Caco-2 (cell line): ENCODE measurements at places on chromosomes 16 and 17. TPM values are rescaled to one million over a fixed set of nuclear protein-coding genes. Genes with fewer than 3 reads are reported as not detected.

Gene ADAMTS18
- 0.29 and 0.65 TPM in 2 replicates for total RNA-seq

Gene PROCA1
- 4.1 and 4.4 TPM in 2 replicates for total RNA-seq

Gene PRSS36
- 1.4 and 1.6 TPM in 2 replicates for total RNA-seq

GRCh38 chr17:75601057-75601987 is 13.7 kb downstream of the MYO15B start:
- DNase-seq, result peak; percentile 71

DNA sequence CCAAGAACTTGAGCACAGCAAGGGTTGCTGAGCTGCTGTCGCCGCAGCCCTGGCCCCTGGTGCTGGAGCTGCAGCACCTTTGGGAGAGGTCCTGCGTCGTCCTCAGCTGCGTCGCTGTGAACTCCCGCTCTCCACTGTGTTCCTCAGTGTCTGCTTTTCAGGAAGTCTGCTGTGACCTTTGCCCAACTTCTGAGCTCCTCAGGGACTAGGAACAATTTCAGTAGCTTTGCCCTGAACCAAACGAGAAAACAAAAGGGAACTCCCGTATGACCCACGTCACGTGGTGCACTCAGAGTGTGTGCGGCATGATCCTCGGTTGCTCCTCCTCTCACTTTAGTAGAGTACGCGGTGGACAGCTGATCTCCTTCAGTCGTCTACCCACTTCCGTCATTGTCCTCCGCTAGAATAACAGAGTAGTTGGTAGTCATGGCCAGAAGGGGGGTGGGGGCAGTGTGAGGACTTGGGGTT is 44.2 kb downstream of the WDR45B start:
- no peak for DNase-seq

DNA sequence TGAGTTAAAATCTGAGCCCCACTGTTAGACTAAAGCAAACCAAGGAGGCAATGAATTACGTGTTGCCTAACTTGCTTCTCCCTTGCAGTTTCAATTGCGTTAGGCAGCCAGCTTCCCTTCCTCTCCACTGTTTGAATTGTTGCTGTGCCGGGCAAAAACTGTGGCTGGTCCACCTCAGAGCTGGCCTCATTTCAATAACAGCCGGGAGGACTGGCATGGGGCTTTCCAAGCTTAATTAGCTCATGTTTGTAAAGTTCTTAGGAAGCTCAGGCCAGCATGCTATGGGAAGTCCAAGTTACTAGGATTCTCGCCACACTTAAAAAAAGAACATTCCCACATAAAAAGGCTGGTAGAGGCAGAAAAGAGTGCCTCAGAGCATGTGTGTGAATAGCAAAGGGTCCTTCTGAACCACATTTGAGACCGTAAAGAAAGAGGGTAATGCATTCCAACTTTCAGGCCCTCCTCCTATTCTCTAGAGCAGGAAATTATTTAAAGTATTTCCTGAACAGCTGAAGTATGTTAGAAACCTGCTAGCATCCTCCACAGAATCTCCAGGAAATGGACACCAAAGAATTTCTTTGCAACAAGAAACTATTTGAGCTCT is 79.0 kb upstream of the SMURF2 start:
- no peak for DNase-seq

GRCh38 chr17:64687961-64688360 is 25.9 kb upstream of the SMURF2 start:
- DNase-seq, result no peak

DNA sequence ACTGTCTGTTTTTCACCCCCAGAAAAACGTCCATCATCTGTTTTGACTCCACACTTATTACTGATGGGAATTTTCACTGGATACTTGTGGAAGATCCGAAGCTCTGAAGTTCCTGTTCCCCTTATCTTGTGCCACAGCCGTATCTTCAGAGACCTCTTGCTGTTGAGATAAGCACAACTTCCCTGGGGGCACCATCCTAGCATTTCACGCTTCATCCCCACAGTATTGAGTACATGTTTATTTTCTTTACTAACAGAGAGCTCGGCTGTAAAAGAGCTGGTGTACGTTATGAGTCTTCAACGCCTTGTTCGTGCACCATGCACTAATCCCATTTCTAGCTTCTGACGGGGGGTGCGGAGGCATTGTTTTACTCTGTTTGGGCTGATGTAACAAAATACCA is 813.6 kb upstream of the EEF2KMT start:
- DNase-seq, result no peak

DNA sequence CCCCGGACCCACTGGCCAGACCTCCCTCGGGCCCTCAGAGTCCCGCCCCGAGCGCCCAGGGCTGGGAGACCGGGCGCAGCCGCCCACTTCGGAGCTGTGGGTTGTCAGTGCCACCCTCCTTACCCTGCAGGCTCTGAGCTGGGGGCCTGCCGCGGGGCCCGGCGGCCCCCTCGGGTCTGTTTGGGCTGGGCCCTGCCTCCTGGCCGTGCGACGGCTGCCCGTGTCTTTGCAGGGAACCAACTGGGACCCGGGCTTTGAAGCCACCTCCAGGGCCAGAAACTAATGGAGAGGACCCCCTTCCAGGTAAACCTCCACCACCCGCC is 443 bp downstream of the TEDC2 start:
- no peak for DNase-seq

GRCh38 chr17:73067075-73067474 is 25.4 kb downstream of the SLC39A11 start:
- no peak for DNase-seq

DNA sequence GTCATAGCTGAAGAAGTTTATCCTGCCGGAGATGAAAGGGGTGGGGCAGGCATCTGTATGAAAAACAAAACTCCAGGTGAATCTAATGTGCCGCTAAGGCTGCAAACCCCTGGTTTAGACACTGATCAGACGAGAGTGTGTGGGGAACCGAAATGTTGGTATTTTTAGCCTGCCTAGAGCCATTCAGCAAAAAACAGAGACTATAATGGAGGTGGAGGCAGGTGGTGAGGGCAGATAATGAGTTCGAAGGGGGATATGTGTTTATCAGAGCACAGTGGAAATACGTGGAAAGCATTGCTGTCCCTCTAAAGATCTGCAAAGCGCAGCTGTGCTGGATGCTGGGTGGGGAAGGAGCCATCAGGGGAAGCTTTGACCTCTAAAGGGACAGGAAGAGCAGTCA is 127.5 kb upstream of the WSCD1 start:
- DNase-seq, result no peak

- no peak for DNase-seq
Measured at GRCh38 chr17:55859301-55859795, 108.5 kb downstream of the PCTP start.

DNA sequence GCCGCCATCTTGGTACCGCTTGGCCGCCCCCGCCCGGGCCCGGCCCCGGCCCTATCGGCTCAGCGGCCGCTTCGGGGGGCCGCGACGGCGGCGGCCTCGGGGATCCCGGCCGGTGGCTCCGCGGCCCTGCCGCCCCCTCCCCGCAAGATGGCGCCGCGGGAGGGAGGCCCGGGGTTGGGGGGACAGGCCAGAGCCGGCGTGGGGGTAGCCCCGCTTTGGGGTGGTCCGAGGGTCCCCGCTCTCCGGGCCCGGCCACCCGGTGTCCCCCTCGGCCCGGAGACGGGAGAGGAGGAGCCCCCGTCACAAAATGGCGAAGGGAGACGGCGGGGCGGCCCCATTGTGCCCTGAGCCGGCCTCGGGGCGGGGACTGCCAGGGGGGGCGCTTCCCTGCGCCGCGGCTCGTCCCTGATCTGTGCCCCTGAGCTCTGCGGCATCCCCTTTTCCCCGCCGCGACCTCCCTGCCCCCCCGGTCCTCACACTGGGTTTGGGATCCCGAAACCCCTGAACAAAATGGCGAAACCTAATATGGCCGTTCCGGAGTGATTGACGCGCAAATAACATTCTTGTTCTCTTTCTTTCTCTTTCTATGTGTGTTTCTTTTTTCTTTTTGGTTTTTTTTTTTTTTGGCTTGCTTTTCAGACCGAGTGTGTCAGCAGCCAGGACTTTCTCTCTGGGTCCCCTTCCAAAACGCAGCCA is 986 bp downstream of the HAPSTR1 start:
- no peak for DNase-seq

GRCh38 chr16:73945631-73946030 is 351.0 kb upstream of the PSMD7 start:
- DNase-seq, result no peak

Gene VASN
- 2.7 and 2.8 TPM in 2 replicates for total RNA-seq

DNA sequence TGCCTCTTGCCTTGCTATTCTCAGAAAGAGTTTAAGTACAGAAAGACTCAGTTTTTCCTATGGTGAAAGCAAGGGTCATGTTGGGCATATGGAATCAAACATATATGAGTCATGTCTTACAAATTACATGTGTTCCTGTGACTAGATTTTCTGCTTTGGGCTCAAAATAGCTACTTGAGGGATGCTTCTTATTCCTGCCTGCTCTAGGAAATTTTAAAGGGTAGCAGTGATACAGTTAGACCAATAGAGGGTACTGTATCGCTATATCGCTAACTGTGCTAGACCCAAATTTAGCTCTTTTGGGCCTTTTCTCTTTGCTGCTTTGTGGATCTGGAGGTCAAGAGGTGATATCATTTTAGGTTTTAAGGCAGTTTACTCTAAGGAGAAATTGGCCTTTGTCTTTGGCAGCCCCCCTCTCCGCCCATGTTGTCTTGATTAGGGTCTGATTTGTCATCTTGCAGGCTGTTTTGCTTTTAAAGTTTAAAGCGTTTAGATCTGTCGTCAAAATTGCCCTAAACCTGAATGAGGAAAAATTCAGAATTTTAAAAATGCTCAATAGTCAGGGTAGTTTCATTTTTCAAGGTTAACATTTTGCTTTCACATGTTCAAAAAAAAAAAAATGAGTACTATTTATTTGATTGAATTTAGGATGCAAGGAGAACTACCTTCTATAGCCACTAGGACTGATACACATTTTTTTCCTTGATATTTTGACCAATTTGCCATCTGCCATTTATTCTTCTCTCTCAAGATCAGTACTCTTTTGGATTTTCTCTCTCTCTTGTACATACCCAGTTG is 8.8 kb downstream of the NFATC3 start:
- DNase-seq, result no peak

Gene SLC35G6
- total RNA-seq, result not detected in 2 replicates

Gene TBC1D28
- total RNA-seq, result not detected in 2 replicates
